ENCODE measurements at places on chromosomes 1 and 21. TPM values are rescaled to one million over a fixed set of nuclear protein-coding genes. Genes with fewer than 3 reads are reported as not detected.

GRCh38 chr1:109228167-109228566, 14.4 kb downstream of the SARS1 start:
- no peak overlapping the region for H3K4me3 ChIP-seq
- no peak overlapping the region for H3K27ac ChIP-seq
- no peak for DNase-seq

DNA sequence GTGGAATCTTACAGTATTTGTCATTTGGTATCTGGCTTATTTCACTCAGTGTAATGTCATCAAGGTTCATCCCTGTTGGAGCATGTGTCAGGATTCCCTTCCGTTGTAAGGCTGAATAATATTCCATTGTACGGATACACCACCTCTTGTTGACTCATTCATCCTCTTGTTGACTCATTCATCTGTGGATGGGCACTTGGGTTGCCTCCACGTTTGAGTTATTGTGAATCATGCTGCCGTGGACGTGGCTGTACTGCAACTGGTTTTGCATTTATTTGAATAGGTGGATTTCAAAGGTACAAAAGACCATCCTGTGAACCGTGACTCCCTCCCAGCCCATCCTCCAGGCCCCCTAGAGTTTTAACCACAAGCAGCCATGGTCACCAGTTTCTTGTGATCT, 11.9 kb upstream of the TCP10L start:
- peaks cover 14% of the 10 kb centered on the region for H3K4me1 ChIP-seq
- no peaks in the 10 kb centered on the region for H3K27me3 ChIP-seq

IQCC gene
- 3.5 TPM for total RNA-seq

TMEM269 gene
- 0.68 TPM for total RNA-seq

DNA sequence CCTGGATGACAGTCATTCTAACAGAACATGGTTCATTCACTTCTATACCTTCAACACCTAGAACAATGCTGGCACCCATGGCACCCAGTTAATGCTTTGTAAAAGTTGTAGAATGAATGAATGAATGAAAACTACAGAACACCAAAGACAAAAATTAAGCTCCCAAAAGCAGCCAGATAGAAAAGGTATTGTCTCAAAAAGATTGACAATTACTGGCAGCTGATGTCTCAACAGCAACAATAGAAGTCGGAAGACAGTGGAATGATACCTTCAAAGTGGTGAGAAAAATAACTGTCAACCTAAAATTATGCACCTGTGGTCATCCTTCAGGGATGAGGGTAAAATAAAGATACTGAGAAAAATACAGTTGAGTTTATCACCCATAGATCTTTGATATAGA, 4.9 kb upstream of the C1orf167 start:
- H3K4me3 ChIP-seq, result no peak overlapping the region
- no peaks in the 10 kb centered on the region for H3K36me3 ChIP-seq
- no peaks in the 10 kb centered on the region for H3K27me3 ChIP-seq
- H3K27ac ChIP-seq, result no peak overlapping the region
- DNase-seq, result no peak

DNA sequence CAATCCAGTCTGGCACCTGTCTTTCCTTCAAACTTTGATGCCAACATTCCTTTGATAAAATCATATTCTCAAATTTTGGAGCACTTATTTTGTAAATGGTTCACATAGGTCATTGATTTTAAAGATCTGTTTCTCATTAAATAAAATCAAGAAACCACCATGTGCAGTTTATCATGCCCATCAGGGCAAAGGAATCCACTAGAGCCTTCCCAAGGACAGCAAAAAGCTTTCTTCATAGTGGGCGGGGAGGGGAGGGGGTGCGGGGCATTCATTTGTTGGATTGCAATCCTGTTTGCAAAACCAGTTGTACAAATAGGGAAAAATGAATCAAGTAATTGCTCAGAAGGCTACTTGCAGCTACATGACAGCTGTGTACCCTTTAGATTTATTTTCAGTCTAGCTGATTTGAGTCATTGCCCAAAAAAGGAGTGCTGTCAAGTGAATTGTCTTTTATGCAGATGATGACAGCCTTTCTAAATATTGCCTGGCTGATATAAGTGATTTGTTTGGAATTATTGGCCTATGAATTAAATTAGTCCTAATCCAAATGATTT, 23.0 kb downstream of the LRRC8B start:
- H3K4me1 ChIP-seq, result no peaks in the 10 kb centered on the region
- H3K27ac ChIP-seq, result no peak overlapping the region
- no peak for DNase-seq
- no peaks in the 10 kb centered on the region for H3K27me3 ChIP-seq
- no peaks in the 10 kb centered on the region for H3K36me3 ChIP-seq

- H3K36me3 ChIP-seq, result no peaks in the 10 kb centered on the region
- H3K4me3 ChIP-seq, result no peak overlapping the region
- no peak overlapping the region for H3K27ac ChIP-seq
- no peak for DNase-seq
Observed at GRCh38 chr1:119687434-119688079, 24.2 kb upstream of the PHGDH start.

DNA sequence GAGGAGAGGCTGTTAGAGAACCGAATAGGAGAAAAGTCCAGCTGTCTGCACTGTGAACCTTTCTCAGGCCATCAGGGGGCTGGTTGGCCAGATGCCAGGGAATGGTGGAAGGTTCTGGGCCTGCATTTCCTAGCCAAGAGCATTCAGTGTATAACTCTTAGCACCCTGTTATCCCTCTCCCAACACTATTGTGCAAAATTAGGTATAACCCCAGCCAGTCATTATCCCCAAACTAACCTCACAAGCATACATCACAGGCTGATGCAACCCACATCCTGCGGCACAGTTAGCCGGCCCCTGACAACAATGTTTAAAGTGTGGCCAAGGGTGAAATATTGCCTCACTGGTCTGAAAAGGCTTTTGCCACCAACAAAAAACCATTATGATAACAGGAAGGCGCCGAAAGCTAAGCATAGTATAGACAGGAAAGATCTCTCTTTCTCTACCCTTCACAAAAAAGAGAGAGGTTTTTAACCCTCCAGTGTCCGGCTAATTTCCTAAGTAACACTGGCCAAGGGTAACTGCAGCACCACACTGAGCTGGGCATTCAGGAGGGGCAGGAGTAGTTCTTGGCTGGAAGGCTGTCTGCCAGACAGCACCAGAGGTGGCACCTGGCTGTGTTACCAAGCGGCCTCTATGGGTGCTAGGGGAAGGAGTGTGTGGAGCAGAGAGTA, 77.3 kb upstream of the BCAR3 start:
- DNase-seq, result no peak
- H3K27ac ChIP-seq, result no peak overlapping the region
- H3K4me3 ChIP-seq, result no peak overlapping the region
- no peaks in the 10 kb centered on the region for H3K27me3 ChIP-seq
